Activated CD4-positive, alpha-beta T cell treated with anti-CD3 and anti-CD28 coated beads for 1 hour (primary cell): ENCODE measurements at places on chromosomes 16 and 17.
A peak's percentile ranks its signal among the peaks of the same experiment; 100 is the strongest.

DNA sequence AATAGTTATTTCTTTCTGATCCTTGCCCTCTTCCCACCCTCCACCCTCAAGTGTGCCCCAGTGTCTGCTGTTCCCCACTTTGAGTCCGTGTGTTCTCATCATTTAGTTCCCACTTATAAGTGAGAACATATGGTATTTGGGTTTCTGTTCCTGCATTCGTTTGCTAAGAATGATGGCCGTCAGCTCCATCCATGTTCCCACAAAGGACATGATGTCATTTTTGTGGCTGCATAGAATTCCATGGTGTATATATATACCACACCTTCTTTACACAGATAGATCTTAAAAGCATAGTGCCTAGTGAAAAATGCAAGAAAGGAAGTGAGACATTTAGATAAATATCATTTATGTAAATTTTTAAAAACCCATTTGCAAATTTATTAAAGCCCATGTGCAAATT is 33.1 kb downstream of the HS3ST2 start:
- no peak for DNase-seq

DNA sequence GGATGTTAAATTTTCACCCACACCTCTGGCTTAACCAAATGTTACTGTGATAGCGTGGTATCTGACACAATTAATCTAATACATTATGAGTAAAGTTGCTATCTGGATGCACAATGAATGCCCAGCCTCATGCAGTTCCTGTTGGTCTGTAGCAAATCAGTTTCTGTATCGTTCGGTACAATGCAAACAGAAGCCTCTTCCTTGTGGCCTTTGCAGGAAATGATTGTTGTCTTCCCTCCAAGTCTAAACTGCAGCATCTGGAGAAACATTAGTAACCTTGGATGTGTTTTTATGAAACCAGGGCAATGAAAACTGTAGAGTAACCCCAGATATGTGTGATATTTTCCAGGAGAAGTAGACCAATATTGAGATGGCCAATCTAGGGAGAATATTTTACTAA is 46.8 kb downstream of the CYB561 start:
- DNase-seq: no peak

DNA sequence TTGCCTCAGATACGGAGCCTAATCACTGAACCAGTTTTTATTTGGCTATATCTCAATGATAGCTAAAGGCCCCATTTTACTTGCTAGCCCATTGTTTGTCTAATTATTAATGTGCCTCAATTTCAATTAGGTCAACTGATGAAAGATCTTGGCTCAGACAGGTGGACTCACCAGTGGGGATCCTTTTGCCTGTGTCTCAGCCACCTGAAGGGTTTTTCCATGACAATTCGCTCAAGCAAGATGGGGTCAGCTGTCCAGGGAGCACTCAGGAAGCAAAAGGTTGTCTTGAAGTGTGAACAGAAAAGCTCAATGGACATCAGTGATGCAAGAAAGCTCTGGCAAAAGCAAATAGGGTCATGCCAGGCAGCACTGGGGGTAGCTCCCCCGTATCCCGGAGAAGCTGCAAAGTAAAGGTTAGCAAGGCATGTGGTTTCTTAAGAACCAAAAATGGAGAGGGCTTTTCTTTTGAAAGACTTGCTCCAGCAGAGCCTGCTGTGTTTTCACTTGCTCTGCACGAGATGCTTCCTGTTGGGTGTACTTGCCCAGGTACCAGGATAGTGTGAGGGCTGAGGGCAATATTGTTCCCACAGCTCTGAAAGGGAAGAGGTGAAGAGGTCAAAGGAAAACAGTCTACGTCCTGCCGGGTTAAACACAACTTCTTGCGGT is 541.2 kb upstream of the CDH5 start:
- no peak for DNase-seq

DNA sequence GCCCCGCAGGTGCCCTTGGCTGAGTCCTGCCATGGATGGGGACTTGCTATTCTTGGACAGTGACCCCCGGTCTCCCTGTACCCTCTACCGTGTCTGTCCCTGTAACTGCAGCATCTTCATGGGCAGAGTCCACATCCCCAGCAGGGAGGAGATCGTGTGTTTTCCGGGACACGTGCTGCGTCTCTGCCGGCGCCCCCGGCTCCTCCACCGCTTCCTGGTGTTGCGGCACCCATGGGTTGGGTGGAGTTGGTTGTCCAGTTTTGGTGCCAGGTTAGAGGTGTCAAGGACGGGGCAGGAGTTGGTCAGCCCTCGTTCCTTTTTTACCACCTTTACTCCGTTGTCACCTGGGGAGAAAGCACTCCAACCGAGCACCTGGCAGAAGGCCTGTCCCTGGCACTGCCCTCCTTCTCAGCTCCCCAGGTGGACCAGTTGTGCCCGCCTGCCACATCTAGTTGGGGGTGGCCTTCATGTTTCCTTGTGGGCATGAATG is 20.0 kb downstream of the BAIAP2 start:
- DNase-seq: no peak

- DNase-seq: no peak
These were observed 6.7 kb upstream of the LHX1 start for GRCh38 chr17:36930583-36930900.

GRCh38 chr17:16873174-16874035 is 98.5 kb downstream of the TNFRSF13B start:
- no peak for DNase-seq

GRCh38 chr17:76467366-76467765 is at the start of gene AANAT:
AANAT (plus strand) TSS chr17:76467603; CDS start chr17:76468747, 1,144 bp downstream.
- DNase-seq: no peak

- no peak for DNase-seq
These were observed 238.4 kb downstream of the BCAS3 start for GRCh38 chr17:60916043-60916442.

DNA sequence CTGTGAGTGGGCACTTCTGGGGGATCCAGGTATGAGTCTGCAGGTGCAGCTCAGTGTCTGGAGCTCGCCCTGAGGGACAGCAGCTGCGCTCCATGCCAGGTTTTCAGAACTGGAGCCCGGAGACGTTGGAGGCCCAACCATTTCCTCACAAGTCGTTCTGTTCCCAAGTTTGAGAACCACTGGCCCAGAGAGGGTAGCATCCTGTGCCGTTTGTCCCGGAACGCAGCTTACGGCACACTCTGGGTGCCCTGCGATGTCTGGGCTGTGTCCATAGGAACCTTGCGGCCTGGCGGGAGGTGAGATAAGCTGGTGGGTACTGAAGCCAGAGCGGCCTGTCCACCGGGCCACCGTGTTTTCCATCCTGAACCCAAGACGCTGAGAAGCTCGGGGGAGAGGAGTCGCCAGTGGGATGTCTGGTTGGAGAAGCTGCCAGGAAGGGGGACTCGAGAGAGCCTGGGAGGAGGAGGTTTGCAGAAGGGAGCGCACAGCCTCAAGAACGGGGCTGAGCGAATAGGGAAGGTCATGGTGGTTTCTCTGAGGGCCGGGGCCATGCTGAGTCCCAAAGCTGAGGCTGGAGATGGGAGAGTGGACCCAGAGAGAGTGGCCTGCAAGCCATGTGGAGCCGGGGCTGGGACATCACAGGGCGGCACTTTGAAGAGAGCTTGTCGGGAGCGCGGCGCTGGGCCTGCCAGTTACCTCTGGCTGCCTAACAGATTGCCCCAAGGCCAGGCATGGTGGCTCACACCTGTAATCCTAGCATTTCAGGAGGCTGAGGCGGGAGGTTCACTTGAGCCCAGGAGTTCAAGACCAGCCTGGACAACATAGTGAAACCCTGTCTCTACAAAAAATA is 211.0 kb upstream of the GSE1 start:
- DNase-seq: no peak

DNA sequence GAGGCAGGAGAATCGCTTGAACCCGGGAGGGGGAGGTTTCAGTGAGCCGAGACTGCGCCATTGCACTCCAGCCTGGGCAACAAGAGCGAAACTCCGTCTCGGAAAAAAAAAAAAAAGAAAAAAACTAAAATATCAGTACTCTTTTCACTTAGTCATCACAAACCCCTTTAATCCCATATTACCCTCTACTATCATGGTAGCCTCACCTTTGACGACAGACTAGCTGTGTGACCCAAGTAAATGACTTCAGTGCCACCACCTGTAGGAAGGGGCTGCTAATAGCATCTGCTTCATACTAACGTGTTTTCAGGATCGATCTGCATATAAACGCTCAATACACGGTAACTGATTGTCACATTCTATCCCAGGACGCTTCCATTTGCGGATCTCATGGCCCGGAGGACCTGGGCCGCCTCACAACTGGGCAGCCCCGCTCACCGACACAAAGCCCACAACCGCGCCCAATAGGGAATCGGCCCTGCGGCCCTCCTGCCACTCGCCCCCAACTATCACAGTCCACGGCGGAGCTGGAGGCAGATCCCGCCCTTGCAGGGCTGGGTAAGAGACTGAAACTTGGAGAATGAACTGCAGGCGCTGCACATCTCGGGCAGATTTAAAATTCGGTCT is 1.1 kb upstream of the ZNF263 start:
- no peak for DNase-seq

- DNase-seq: no peak
These were observed 28.6 kb upstream of the TNS4 start for GRCh38 chr17:40529991-40530390.

DNA sequence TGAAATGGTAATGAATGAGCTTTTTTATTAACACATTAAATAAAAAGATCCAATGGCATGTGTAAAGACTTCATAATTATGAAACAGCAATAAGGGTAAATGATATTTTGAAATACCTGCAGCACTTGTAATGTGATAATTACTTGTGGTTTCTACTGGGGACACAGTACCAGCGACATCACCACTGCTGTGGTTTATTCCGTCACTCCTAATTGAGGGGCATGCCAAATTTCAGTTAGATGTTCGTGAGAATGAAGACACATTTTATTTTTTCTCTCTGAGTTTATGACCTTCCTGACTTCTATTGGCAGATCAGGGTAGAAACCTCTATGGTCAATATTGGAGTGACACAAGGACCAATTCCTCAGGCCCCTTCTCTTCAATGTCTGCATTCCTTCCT is 131.9 kb upstream of the XYLT1 start:
- DNase-seq: no peak

DNA sequence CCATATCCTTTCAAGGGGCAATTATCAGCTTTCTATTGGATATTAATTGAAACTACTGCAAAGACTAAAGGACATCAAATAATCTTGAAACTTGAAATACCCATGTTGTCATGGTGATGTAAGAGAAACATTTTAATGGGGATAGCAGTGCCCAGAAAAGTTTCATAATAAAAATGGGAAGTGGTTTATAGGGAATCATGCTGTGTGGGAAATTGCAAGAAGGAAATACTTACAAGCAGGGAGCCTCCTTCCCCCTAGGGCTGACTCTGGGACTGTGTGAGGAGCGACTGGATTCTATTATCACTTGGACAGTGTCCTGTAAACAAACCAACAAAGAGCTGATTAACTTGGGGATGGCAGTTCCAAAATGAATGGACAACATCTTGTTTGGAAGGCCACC is 1393.1 kb upstream of the GOT2 start:
- DNase-seq: no peak

DNA sequence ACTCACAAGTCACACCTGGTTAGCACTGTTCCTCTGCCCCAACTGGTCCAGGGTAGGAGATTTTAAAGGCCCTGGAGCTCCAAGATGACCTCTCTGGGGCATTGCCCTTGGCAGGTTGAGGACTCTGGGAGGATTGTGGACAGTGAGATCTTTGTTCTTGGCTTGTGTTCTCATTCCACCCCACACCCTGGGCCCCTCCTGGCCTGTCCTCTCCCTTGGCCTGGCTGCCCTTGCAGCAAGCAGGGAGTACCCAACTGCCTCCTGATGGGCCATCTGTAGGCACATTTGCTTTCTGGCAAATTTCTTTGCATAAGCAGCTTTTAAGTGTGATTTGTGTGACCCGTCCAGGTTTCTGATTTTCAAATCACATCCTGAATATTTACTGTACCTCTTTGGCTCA is 239.6 kb downstream of the UTP18 start:
- no peak for DNase-seq

GRCh38 chr16:84735849-84736586 is 36.2 kb downstream of the USP10 start:
- DNase-seq: peak; percentile 31
